Activated T-cell treated with anti-CD3 and anti-CD28 coated beads, Interleukin-2, amount 50 U/mL, for 1 hour (primary cell): ENCODE measurements at places on chromosomes 3 and 15.

DNA sequence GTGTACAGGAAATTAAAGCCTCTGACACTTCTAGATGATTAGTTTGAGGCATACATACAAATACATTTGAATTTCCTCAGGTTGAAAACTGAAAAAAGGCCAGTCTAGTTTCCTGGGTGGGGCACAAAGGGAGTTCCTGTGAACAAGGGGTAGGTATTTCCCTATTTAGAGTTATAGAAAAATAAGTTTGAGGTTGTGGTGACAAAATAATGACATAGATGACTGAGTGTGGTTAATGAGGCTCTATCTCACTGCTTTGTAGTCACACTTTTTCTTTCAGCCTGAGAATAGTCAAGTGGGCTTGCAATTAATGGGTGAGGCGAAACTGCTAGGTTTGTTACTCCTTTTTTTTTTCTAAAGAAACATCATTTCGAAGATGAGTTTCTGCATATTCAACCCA is 4.3 kb downstream of the SLCO3A1 start:
- no peak for DNase-seq

DNA sequence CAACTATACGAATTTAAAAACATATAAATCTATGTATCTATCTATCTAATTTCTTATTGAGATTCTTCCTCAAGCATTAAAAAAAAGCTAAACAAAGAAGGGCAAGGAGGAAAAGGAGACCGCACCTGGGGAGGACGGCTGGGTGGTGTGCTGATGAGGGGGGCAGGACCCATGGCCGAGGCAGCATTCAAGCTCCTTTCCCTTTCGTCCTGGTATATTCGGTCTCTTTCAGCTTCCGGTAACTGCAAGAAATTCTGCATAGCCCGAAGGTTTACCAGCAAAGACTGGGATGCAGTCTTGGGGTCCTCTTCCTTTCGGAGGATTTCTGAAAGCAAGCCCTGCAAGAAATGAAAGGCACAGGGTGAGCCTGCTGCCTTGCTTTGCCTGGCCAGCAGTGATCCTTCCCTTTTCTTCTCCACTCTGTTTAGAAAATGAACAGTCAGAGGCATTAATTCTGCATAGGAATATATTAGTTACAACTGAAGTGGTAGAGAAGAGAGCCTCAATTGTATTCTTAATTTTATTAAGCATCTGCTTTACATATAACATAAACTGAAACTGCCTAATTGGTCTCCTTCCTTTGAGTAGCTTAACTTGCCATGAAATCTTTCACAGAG is 38.8 kb downstream of the SATB1 start:
- no peak for DNase-seq

GRCh38 chr3:38634111-38634510 is 15.4 kb downstream of the SCN5A start:
- no peak for DNase-seq

DNA sequence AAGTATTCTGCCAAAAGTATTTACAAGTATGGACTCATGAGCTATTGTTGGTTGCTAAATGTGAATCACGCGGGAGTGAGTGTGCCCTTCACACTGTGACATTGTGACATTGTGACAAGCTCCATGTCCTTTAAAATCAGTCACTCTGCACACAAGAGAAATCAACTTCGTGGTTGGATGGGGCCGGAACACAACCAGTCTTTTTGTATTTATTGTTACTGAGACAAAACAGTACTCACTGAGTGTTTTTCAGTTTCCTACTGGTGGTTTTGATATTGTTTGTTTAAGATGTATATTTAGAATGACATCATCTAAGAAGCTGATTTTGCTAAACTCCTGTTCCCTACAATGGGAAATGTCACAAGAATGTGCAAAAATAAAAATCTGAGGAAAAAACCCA is 30.3 kb downstream of the SYNM start:
- DNase-seq: no peak

DNA sequence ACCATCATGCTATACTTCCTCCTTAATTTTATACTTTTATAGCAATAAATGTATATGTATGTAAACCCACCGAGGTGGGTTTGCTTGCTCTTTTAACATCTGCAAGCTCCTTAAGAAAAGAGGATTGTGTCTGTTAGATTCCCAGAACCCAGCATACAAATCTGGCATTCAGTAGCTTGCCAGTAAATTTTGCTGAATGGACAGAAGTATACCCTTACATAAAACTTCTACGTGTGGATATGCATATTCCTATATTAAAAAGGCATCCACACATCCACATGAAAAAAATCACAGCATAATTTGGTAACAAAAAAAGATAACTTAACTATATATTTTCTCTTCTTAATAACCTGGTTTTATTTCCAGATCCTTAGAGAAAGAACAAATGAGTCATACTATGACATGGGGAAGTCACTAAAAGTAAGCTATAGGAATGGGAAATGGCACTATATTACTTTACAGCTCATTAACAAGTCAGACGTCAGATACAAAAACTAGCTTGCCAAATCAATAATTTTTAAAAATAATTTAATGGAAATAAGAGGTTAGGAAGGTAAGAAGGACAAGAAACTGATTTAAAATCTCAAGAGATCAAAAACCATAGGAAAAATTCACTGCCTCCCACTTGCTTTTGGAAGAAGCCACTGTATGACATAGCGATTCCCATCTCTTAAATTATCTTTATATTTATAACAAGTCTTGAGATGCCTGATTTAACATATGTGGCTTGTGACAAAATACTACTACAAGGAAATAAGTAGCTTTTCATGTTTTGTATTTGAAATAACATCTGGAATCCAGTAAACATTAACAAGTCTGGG is 68.7 kb downstream of the SUMF1 start:
- no peak for DNase-seq

GRCh38 chr15:85889956-85890619 is 95.4 kb upstream of the KLHL25 start:
- DNase-seq: no peak

- no peak for DNase-seq
Measured at GRCh38 chr15:79372428-79372827, 59.7 kb upstream of the MINAR1 start.

GRCh38 chr15:60914360-60914759 is 314.7 kb downstream of the RORA start:
- DNase-seq: no peak

GRCh38 chr15:69762373-69763148 is 309.9 kb downstream of the RPLP1 start:
- no peak for DNase-seq

- no peak for DNase-seq
Measured at GRCh38 chr3:67334588-67334987, 319.8 kb downstream of the SUCLG2 start.

DNA sequence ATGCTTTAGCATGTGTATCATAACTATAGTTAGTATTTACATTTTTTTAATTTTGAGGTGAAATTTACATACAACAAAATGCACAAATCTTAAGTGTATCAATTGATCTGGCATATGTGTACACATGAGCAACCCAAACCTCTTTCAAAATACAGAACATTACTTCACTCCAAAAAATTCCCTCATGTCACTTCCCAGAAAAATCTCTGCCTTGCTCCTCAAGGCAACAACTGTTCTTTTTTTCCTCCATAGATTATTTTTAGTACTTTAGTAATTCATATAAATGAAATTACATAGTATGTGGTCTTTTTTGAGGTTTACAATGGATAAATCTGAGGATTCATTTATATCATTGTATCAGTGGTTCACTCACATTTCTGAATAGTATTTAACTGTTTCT is 84.9 kb downstream of the TRIM42 start:
- no peak for DNase-seq

DNA sequence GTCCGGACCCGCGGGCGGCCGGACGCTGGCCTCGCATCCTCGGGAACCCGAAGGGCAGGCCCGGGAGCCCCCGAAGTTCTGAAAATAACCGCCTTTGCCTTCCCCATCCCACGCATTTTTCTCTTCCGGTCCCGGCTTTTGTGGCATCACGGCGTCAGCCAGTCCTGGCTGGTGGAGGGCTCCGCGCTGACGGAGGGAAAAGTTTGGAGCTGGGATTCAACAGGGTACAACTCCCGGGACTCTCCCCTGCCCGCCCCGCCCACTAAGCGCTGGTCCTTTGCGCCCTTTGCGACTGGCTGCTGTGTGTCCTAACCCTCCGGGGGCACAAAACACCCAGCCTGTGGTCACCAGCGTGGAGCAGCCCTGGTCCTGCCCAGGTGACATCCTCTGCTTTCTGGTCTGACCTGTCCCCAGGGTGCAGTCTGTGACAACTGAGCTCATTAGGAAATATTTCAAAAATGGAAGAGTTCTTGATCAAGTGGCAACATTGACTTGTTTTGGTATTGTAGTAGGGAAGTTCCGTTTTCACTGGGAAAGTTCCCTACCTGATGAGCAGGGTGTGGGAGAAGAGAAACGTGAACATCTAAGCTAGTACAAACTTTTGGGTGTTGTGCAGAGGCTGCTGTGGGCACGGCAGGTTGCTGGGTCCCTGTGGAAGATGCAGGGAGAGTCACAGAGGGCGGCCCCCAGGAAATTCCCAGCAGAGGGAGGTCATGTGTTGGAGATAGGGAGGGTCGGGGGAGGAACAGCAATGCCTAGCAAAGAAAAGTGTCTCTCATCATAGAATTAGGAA is 775 bp downstream of the ARNT2 start:
- no peak for DNase-seq

GRCh38 chr3:73839032-73839431 is 214.3 kb upstream of the PDZRN3 start:
- no peak for DNase-seq

DNA sequence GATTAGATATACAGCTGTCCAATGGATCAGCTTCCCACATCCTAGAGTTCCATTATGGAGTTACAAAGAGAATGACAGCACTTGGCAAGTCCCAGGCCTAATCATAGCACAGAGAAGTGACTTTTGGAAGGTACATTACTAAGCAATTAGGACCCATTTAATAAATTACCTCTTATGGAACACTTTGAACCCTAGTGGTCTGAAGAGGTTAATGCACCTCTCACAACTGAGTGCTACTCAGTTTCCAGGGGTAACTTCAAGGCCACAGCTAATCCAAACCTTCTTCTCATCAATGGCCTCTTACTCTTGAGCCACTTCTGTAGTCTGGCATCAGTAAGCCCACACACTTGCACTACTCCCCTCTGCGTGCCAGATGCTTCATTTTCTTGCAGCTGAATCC is 34.9 kb upstream of the MEIS2 start:
- DNase-seq: no peak

- DNase-seq: no peak
Measured at GRCh38 chr3:153285194-153285641, 123.2 kb downstream of the RAP2B start.
